Activated T-helper 17 cell treated with anti-CD3 and anti-CD28 coated beads, Interleukin-2, amount 50 U/mL, for 72 hours (primary cell): ENCODE measurements at places on chromosomes 2 and 18. TPM values are rescaled to one million over a fixed set of nuclear protein-coding genes. Genes with fewer than 3 reads are reported as not detected.
A peak's percentile ranks its signal among the peaks of the same experiment; 100 is the strongest.

The ZEB2 gene
- 44.1 TPM for total RNA-seq

GRCh38 chr18:59087391-59087790, 52.3 kb upstream of the SEC11C start:
- ATAC-seq = peak; percentile 77

DNA sequence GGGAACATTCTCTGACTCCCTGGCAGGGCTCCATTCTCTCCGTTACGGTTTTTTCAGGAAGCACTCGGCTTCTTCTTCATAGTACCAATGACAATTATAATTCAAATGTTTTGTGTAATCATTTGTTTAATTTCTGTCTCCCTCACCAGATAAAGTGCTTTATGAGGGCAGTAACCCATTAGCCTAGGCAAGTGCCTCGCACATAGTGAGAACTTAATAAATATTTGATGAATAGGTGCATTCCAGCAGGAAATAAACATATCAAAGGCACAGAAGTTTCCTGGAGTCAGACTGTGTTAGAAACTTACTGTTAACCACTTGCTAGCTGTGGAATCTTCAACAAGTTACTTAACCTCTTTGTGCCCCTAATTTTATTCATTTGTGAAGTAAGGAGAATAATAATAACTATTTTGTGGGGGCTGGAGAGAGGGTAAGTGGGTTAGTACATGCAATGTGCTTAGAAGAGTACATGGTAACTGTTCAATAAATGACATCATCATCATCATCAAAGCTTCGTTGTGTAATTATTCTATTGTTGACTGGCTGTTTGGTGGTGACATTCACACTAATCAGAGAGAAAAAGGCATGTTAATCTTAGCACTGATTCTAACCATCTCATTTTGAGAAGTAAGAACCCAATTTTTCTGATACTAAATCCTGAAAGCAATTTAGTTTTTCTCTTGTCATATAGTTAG, 352.3 kb downstream of the INSIG2 start:
- ATAC-seq = no peak

DNA sequence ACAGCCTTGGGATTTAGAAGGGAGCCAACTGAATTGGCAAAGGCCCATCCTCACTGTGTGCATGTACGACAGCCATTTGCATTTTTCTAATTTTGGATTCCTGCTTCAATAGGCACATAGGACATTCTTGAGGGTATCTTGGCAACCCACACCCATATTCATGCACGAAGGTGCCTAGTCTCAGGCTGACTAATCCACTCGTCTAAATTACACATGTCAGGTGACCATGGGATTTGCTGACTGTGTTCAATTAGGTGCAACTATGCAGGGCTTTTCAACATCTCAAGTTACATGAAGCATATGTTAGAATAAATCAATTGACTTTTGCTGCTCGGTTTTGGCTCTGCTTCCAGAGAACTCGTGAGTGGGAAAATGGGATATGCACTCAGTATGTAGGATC, 249.7 kb downstream of the SP3 start:
- no peak for ATAC-seq
